ENCODE measurements at places on chromosomes 3 and 15.

DNA sequence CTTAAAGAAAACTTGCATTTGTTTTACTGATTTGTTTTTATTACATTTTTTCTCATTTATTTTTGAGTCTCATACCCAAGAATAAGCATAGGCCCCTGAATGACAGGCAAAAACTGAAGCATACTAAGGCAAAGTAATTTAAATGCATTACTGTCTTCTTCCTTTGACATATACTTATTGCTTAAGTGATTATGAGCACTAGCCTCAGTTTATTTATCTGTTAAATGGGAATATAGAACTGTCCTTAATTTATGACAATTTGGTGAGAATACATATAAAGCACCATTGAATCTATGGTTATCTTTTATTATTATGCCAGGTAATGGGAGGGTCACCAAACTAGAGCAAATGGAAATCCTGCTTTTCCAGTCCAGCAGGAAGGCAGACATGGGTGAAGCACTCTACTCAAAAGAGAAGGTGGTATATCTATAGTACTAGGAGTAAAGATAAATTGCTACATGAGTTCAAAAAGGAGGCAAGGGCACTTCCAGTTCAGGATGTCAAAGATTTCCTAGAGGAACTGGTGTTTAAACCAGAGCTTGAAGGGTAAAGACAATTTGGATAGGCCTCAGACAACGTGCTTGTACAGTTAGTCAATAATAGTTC lies 435.0 kb downstream of the FOXP1 start:
- no peak for DNase-seq

DNA sequence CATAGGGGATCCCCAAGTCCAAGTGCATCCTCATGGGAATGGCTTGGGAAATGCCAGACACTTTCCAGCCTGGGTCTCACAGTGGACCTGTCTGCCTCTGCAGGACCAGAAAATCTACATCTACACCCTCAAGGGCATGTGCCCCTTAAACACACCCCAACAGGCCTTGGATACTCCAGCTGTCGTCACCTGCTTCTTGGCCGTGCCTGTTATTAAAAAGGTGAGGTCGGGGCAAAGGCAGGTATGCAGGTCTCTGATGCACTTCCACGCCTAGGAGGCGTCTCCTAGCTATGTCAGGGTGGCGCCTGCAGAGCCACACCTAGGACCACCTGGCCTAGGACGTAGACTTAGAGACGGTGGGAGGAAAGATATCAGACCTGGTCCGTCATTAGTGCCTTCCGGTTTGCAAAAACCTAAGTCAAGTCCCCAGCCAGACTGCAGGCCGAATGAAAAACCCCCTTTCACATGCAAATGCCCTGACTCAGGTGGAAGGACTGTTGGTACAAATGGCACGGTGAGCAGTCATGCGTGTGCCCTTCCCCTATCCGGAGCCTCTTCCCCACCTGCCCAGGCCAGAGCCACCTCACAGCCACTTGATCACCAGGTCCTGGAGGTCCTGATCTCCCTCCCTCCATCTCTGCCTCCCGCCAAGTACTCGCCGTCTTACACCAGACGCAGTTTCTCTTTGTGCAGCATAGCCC lies 143.5 kb downstream of the LRRK1 start:
- DNase-seq: no peak

DNA sequence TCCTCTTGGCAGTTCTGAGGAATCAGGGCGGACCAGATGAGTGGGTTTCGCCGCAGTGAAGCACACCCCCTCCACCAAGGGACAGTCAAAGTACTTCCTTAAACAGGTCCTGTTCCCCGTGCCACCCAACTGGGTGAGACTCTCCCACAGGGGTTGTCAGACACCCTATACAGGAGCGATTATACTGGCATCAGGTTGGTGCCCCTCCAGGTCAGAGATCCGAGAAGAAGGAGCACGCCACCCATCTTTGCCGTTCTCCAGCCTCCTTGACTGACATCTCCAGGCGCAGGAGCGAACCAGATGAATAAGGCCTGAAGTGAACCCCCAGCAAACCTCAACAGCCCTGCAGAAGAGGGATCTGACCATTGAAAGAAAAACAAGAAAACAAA lies 108.1 kb upstream of the ZBTB20 start:
- DNase-seq: no peak

GRCh38 chr15:74007820-74008371 lies 13.4 kb downstream of the PML start:
- DNase-seq: no peak

GRCh38 chr3:114338651-114339357 lies 45.0 kb downstream of the TIGIT start:
- DNase-seq: no peak

DNA sequence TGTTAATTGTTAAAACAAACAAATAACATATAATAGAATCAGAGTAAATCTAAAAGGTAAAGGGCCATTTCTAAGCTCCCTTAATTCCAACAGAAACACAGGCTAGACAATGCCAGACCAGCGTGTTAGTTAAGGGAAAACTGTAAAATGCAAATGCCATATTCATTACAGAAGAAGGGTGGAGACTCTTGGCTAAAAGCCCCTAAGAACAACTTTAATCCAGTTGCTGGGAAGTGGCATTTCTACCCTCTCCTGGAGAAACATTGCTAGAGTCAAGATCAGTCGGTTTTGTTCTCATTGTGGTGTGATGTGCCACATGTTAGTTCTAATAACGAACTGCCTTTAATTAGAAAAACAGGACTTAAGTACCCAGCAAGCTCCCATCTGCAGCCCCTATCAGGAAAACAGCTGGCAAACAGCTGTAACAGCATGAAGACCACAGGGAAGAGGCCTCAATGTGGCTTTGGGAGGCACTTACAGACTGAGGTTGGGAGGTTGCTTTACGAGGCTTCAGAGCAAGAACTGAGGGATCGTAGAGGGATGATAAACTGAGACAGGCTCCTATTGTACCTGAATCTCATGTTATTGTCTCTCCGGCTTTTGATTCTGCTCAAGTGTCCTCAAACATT lies 1134.8 kb downstream of the ROBO1 start:
- no peak for DNase-seq

- no peak for DNase-seq
These were observed 91.5 kb upstream of the ACP3 start for GRCh38 chr3:132225664-132226063.

GRCh38 chr15:51697163-51697562 lies 15.9 kb downstream of the SCG3 start:
- DNase-seq: no peak

DNA sequence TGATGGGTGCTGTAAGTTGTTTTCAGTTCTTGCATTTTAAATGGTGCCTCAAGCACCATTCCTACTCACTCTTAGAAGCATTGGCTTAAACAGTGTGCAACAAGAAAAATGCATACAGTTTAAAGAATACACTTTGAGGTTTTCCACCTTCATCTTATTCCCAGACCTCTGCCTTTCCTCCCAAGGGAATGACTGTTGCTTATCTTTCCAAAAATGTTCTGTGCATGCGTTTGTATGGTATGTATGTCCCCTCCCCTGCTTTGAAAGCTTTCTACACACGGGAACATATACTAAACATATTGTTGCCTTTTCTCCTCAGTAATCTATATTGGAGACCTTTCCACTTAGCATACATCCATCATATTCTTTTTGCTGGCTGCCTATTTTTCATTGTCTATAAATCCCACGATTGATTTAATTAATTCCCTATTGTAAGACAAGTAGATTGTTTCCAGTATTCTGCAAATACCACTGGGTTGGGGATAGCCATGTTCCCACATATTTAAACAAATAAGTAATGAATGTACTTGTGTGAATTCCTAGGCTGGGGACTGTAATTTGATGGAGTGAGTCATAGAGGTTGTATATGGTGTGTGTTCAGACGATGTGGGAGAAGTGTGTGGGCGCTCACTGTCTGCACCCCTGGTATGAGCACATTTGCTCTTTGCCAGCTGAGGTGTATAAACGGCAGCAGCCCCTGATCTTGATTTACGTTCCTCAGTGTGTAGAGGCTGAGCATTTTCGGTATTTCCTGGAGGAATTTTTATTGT lies 5.8 kb downstream of the TRAK1 start:
- no peak for DNase-seq

DNA sequence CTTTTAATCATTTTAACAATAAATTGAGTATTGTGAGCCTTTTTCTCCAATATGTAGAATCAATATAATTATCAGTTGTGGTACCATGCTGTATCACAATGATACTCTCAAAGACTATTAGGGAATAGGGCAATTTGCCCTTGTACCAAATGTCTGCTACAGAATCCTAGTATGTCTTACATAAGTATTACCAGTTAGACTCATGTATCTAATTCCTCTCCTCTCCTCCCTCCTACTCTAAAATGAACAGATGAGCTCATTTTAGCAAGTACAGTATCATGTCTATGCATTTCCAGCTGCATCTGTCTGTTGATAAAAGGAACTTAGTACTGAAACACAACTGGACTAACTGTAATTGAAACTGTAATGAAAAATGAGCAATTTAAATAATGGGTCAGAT lies 124.3 kb upstream of the ATP11B start:
- DNase-seq: no peak

DNA sequence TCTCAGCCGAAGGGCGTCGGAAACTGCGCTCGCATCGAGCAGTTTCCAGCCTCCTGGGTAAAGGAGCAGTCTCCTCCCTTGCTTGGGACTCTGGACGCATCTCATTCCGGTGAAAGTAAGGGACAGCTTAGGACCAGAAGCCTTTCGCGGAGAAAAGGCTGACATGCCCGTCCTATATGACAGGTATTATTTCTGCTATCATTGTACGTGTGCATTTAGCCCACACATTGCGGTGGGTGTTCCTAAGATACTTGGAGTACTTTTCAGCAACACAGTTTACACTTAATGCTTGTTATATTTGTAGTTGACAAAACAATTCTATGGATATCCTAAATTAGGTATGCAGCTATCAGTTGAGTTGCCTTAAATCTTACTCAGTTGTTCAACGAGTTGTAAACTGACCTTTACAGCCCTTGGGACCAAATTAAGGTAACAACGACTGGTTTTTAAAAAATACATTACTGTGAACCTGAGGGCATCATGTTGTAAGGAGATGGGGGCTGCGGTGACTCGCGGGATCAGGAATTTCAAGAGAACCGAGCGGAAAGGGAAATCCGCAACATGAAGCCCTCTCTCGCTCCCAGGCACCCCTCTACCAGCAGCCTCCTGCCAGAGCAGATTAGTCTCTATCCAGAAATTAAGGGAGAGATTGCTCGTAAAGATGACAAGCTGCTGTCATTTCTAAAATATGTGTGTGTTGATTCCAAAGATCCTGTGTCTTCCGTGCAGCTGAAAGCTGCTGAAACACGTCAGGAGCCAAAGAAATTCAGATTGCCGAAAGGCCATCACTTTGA lies 632 bp upstream of the COPS2 start:
- no peak for DNase-seq

GRCh38 chr3:54873059-54874010 lies 54.5 kb downstream of the LRTM1 start:
- DNase-seq: no peak

DNA sequence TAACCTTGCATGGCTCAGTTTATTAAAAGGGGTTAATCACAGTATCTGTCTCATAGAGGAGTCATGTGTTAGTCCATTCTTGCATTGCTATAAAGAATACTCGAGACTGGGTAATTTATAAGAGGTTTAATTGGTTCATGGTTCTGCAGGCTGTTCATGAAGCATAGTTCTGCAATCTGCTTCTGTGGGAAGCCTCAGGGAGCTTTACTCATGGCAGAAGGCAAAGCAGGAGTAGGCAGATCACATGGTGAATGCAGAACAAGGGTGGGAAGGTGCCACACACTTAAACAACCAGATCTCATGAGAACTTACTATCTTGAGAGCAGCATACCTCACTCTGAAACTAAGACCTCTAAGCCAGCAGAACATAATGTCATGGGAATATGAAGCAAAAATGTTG lies 42.2 kb upstream of the PTX3 start:
- no peak for DNase-seq

- DNase-seq: no peak
These were observed 146.1 kb upstream of the KBTBD8 start for GRCh38 chr3:66851894-66852613.

GRCh38 chr15:35308802-35309201 lies 223.7 kb upstream of the NANOGP8 start:
- DNase-seq: peak; percentile 69

- no peak for DNase-seq
These were observed 51.0 kb upstream of the SPSB4 start for GRCh38 chr3:141000027-141000663.

DNA sequence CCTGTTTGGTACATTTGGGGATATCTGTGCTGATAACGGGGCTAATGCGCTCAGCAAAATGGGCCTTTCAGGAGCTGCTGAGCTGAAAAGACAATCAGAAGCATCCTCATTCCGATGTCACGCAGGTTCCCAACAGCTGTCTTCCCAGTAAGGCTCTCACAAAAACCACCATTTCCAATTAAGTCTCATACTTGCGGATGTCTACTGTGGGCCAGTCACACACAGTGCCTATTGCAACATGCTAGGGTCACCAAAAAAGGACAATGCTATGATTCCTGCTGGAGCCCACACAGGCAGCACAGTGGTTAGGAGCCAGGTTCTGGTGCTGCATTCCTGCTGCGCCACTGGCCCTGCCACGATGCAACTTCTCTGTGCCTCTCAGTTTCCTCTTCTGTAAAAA lies 16.4 kb upstream of the LDHAL6B start:
- DNase-seq: no peak

DNA sequence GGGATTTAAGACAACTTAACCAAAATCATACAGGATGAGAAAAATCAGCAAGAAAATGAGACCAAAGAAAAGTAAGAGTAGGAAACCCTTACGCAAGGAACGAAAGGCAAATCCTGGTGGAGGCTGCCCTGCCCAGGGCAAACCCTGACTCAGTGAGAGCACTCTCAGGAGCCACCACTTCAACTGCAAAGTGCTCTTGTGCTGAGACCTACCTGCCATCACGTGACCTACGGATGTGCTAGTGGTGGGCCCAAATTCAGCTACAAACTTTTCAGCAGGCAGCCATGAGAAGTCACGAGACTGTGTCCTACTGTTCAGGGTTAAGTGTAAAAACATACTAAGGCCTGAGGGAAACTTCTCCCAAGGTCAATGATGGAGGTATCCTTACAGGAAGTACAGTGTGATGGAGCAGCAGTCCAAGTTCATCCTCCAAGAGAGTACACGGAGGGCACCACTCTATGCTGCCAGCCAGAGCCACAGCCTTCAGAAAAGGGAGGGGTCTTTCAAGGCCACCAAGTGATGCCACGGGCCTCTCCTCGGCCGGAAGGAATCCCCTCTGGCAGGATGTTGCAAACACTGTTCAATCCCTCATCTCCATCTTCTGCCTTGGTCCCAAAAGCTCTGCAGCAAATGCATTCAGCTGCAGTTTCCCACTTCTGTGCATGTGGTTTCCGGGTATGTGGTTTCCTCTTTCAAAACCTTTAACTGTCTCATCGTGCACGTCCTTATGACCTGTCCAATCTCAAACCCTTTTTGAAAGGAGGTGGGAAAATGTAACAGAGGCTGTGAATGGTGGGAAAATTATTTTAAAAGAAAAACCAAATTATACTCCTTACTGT lies 9.5 kb downstream of the CHSY1 start:
- DNase-seq: no peak

DNA sequence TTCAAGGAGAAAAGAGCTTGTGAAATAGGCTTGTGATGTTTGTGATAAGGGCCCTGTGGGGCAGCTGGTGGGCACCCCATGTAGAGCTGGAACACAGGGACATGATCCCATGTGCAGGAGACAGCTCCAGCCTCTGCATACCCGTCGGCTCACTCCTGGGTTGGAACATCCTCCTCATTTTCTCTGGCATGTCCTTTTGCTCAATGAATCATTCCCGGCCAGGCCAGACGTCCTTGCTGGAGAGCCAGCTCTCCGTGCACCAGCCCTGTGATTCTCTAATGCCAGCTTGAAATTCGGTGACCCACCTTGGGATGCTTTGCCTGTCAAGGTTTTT lies 77.3 kb downstream of the SMAD3 start:
- no peak for DNase-seq

GRCh38 chr3:111972891-111973290 lies 5.9 kb upstream of the ABHD10 start:
- no peak for DNase-seq
